HT-29 (cell line): ENCODE measurements at places on chromosomes 16 and 17.
A peak's percentile ranks its signal among the peaks of the same experiment; 100 is the strongest.

DNA sequence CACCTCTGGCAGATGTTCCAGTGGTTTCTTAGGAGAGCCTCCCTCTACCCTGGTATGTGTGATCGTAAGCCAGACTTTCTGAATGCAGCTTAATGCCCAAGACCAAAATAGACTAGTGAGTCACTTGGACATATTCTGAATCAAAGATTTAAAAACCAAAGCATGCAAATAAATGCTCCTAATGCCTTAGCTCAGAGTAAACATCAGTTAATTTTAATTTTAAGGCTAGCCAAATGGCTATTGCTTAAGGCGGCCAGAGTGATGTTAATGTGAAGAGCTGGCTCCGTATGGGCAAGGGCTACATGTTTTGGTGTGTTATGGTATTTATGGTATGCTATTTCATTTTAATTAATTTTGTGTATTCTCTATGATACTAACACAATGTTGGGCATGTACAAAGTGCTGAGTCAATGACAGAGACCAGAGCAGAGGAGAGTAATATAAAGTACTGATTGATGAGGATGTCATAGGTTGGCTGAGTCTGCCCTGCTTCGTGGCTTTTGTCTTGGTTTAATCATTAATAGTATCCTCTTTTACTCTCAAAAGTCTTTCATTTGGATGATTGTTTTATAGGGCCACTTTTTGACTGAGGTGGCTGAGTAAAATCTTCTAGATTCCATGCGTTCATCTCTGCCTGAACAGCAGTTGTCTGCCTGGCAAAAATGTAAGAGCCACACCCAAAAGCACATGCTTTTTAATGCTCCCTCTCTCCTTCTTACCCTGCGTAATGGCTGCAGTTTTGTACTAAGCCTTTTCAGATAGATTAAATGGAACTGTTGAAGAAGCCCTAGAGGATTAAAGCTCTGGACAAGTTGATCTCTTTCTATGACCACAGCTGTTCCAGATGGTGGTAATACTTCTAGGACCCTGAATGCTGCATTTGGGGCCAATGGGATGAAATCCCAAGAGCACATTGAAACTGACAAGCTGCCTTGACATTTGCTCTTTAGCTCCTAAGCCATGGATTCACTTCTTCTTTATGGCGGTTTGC lies 59.6 kb downstream of the MAP2K6 start:
- DNase-seq, result no peak

- no peak for DNase-seq
Observed at GRCh38 chr17:7122381-7122780, 7.8 kb upstream of the ASGR2 start.

DNA sequence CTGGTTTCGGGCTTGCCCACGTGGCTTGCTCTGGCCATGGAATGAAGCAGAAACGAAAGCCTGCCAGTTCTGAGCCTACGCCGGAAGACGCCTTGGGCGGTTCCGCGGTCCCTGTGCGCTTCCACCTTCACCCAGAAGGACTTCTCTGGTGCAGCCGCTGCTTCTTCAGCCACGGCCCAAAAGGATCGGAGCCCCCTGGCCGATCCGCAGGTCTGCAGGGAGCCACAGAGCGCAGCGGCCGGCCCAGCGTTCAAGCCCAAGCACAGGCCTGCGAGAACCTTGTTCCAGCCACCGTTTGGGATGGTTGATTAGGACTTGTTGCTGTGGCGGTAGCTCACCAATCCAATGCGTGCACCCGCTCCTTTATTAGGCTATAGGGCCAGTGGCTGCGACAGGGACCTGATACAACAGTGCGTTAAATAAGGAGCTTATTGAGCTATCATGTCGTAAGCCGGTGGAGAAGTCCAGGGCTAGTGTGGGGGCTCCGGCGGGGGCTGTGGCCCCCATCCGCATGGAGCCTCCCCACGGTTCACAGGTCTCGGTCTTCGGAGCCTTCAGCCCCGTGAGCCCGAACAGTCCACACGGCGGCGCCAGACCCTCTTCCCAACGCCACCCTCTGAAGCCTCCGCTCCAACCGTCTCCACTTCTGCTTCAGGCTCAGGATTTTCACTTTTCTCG lies 10.2 kb upstream of the MPP2 start:
- DNase-seq, result no peak

GRCh38 chr16:29675811-29676643 lies 3.0 kb upstream of the QPRT start:
- peak; percentile 42 for DNase-seq

GRCh38 chr16:77211880-77212740 lies 12.9 kb downstream of the SYCE1L start:
- no peak for DNase-seq
